ENCODE measurements at places on chromosomes 11 and 22.

GRCh38 chr11:19428206-19429002, 187.7 kb upstream of the E2F8 start:
- no peak for DNase-seq

GRCh38 chr22:20429254-20430100, 8.1 kb downstream of the SCARF2 start:
- DNase-seq = no peak

DNA sequence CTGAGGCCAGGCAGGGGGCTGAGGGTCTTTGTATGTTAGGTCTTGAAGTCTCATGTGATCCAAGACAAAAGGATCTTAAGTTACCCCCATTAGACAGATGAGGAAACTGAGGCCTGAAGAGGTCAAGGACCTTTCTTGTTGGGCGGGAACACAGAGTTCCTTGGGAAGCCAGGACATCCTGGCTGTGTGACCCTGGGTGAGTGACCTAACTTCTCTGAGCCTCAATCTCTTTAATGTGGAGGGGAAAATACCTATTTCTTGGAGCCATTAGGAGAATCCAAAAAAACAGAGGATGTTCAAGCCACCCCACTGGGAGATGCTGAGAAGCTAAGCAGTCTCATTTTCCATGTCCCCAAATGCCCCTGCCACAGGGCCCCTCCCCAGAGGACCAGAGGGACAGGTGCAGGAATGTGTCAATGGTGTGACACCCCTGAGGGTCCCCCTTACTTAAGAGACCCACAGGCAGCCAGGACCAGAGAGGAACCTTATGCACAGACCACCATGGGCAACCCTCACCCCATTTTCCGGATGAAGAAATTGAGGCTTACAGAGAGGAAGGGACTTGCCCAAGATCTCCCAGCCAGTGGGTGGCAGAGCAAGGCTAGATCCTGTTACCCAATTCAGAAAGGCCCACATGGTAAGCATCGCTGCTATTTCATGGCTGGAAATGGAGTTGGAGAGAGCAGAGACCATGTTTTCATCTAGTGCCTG, 8.0 kb downstream of the RAC2 start:
- no peak for DNase-seq

DNA sequence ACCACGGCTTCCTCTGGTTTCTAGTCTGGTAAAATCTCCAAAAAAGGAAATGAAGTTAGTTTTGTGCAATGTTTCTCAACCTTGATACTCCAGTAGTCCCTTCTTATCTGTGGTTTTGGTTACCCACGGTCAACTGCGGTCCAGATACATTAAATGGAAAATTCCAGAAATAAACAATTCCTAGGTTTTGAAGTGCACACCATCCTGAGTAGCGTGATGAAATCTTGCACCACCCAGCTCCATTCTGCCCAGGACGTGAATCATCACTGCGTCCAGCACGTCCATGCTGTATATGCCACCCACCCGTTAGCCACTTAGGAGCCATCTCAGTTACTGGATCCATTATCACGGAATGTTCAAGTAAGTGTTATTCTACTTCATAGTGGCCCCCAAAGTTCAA, 117.0 kb downstream of the FBXO7 start:
- peak; percentile 75 for DNase-seq

- peak; percentile 70 for DNase-seq
Measured at GRCh38 chr11:79100093-79100910, 340.5 kb downstream of the TENM4 start.

DNA sequence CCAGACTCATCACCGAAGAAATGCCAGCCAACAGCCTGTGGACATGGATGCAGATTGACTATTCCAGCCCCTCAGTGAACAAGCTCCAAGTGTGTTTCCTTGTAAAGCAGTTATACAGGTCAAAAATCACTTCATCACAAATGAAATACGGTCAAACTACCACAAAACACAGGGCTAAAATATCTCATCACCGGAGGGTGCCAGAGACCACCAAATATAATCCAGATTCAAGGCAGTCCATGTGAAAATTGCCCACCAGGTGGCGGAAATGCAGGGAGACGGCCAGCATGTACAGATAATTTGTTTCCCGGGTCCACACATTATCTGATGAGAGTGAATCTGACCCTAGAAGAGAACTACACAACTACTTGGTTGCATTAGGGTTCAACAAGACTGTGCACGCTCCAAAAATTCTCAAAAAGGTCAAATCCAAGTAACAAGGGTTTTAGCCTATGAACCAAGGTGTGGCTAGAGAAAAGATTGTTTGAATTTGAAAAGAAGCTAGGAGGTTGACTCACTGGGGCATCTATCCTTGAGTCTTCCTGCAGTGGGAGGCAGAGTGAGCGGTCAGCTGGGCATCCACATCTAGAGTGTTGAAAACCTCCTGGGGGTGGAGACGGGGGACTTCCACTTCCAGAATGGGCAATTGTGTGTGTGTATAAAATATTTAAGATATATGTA, 71.7 kb downstream of the IGLL5 start:
- peak; percentile 74 for DNase-seq

GRCh38 chr22:47176573-47177333, 414.3 kb downstream of the TBC1D22A start:
- DNase-seq = no peak

- DNase-seq = peak; percentile 55
Measured at GRCh38 chr22:45159652-45160462, 3.9 kb upstream of the NUP50 start.

GRCh38 chr11:60864856-60865513, 2.4 kb upstream of the ZP1 start:
- DNase-seq = no peak

GRCh38 chr11:77064648-77065217, 2.0 kb upstream of the CAPN5 start:
- DNase-seq = no peak

DNA sequence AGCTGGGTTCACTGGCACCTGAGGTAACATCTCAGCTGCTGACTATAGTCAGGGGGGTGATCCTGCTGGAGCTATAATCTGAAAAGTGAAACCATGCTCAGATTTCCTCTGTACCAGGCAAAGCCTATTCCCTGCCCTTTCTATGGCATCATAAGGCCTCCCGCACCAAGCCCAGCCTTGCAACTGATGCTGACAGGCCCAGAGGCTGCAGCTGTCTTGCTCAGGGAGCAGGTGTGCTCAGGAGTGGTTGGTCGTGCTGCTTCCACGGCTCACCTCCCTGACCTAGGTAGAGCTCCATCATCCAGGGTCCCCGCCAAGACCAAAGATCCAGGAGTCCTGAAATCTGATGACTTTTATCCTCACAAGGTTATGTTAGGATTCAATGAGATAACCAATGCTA, 121.7 kb downstream of the FEZ1 start:
- no peak for DNase-seq

GRCh38 chr11:122681735-122682134, 26.2 kb downstream of the UBASH3B start:
- no peak for DNase-seq

DNA sequence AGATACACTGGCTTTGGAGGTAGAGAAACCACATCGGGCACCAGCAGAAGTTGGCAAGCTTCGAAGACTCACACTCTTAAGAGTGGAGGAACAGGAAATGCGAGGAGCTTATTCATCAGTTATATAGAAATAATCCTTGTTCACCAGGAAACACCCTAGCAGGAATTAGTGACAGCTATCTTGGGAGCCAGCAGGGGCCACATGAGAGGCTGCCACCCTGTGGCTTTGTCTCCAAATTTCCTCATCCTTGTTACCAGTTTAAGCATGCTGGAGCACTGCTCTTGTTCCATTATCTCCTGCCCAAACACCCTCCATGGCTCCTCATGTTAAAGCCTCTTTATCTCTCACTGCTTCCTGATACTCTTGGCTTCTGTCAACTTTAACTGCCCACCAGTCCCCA, 131.0 kb downstream of the PLEKHA7 start:
- DNase-seq = no peak

DNA sequence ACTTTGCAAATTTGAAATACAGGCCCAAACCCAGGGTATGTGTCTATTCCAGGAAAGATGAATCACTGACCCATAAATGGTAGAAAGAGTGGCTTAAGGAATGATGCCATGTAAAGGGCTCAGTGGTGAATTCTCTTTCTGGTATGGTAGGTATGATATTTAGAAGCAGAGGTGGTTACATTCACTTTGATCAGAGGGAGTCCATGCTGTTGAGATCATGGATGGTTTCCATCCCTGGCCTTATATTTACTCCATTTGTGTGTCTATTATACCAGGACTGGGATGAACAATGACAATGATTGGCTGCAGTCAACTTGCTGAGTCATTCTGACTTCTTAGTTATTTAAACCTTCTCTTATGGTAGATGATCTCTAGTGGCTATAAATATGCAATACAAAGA, 419.8 kb upstream of the LRRC4C start:
- DNase-seq = peak; percentile 21

GRCh38 chr11:62880231-62880802, 379 bp upstream of the SLC3A2 start:
- DNase-seq = peak; percentile 86

DNA sequence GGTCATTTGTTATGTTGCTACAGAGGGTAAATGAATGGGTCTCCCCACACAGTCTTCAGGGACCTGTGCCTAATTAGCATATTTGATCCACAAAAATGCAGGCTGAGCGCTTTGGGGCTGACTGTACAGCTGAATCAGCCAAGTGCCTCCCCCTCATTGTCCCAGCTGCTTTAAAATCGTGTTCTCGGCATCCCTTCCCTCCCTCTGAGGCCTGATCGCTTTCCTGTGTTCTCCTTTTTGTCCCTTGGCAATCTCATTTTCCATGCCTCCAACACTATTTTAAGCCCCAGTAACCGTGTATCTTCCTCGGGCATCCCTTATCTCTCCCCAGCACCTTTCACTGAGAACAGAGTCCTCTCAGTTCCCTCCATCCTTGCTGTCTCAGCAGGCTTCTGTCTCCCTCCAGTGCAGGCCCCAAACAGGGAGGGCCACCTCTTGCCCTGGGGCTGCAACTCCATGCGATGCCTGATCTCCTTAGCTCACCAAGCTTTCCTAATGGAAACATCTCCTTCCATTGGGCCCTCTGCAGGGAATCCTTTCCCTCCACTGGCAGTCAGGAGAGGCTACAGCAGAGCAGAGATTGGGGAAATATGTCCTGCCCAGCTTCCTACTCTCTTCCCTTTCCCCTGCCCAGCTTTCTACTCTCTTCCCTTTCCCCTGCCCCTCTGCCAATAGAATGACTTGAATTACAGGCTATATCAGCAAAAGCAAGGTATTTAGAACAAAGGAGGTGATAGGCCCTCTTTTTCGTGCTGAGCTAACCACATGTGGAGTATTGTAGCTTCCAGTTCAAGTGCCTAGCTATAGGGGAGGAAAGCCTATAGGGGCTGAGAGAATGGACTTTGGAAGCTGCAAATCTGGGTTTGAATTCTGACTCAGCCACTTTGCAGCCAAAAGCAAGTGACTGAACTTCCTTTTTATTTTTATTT, 13.8 kb downstream of the UQCR10 start:
- peak; percentile 81 for DNase-seq

- DNase-seq = peak; percentile 77
Measured at GRCh38 chr11:130023204-130023603, 20.6 kb upstream of the PRDM10 start.

GRCh38 chr22:11613898-11614755, 3913.9 kb upstream of the OR11H1 start:
- no peak for DNase-seq

DNA sequence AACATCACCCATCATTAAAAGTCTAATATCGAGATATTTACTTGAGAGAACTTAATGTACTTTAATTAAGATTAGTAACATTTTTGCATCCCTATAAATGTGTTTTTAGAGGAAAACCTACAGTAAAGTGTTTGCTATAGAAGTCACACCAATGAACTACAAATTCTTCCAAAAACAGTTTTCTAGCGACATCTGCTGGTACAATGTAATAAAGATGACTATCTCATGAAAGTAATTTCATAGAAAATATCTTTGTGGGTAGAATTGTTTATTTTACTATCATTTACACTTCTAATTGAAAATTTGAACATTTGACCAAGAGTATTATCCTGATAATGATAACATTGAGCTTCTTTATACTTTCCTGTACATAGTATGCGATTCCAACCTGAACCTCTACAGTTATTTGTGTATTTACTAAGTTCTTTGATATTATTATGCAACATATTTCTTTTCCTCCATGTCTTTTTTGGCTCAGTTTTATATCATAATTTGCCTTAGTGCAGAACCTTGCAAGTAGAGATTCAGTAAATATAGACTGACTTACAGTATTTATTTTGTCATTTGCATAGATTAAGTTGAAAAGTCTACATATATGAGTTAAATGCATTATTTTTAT, 252.7 kb downstream of the TMEM135 start:
- DNase-seq = peak; percentile 84

DNA sequence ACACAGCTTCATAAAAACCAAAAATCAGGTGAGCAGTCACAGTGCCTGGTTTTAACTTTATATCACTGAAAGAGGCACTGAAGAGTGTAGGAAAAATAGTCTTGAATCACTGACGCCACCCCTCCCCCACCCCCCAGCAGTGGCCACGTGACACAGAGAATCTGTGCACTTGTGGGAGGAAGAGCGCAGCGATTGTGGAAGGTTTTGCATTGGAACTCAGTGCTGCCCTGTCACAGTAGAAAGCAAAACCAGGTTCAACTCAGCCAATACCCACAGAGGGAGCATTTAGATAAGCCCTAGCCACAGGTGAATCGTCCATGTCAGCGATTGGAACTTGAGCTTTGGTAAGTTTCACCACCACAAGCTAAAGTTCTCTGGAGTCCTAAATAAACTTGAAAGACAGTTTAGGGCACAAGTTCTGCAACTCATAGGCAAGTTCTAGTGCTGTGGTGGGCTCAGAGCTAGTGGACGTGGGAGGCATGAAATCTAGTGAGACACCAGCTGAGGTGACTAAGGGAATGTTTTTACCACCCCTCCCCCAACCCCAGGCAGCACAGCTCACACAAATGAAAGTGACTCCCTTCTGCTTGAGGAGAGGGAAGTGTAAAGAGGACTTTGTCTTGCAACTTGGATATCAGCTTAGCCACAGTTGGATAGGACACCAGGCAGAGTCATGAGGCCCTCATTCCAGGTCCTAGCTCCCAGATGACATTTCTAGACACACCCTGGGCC, 13.3 kb downstream of the OR52B2 start:
- DNase-seq = no peak

- DNase-seq = peak; percentile 52
Measured at GRCh38 chr11:27020751-27021150, 19.9 kb upstream of the BBOX1 start.

GRCh38 chr11:122036018-122036417, 80.0 kb downstream of the BLID start:
- peak; percentile 99 for DNase-seq

GRCh38 chr11:83056611-83057010, 15.1 kb downstream of the RAB30 start:
- no peak for DNase-seq

DNA sequence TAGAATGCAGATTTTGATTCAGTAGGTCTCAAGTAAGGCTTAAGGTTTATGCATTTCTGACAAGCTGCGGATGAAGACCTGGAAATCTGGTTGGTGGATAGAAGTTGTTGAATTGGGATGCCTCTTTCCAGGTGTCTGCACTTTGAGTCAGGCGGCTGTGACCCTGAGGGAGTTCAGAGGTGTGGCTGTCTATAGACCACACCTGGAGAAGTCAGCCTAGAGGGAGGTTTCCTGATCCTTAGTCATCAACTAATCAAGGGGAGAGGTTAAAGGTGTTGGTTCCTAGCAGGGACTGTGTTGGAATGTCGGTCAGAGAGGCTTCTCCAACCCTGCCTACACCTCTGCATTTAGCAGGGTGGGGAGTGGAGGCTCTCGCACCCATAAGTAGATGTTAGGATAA, 8.0 kb downstream of the GLB1L2 start:
- DNase-seq = no peak

- DNase-seq = no peak
Measured at GRCh38 chr11:64877390-64878222, 815 bp downstream of the EHD1 start.
